ENCODE measurements at places on chromosomes 6 and 20.

- DNase-seq, result no peak
These were observed 157.1 kb downstream of the CDH4 start for GRCh38 chr20:61408951-61409740.

- no peak for DNase-seq
These were observed 46.3 kb downstream of the TULP4 start for GRCh38 chr6:158358450-158359077.

DNA sequence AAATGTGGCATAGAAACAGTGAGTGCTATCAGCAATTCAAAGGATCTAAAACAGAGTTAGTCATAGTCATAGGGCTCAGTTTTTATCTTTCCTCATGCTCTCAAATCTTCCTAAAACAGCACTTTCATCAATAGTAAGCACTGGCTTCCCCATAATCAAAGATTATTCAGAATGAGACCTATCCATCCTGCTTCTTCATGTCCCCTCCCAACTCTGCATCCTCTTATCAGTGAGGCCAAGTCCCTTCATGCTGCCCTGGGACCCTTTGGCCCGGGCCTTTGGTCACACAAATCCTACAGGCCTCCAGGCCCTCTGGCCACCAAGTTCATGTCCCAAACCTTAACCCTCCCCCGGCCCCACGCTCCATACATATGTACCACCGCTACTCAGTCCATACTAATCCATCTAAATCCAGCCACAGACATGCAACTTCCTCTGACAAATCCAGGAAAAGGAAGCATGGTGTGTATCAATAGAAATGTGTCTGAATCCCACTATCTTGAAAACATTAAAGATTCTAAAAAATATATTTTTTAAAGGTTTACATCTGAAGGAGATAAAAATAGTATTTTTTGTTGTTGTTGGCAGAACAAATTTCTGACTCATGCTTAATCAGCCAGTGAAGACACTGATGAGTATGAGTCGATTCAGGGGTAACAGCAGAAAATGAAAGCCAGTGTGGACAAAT lies 143.5 kb downstream of the PDE7B start:
- DNase-seq, result peak; percentile 84

- peak; percentile 92 for DNase-seq
These were observed 304.3 kb upstream of the SUPT3H start for GRCh38 chr6:45681860-45682511.
